ENCODE measurements at places on chromosomes 3 and 15.
A peak's percentile ranks its signal among the peaks of the same experiment; 100 is the strongest.

GRCh38 chr3:123310741-123311140 is 109.0 kb downstream of the SEC22A start:
- no peak for DNase-seq

DNA sequence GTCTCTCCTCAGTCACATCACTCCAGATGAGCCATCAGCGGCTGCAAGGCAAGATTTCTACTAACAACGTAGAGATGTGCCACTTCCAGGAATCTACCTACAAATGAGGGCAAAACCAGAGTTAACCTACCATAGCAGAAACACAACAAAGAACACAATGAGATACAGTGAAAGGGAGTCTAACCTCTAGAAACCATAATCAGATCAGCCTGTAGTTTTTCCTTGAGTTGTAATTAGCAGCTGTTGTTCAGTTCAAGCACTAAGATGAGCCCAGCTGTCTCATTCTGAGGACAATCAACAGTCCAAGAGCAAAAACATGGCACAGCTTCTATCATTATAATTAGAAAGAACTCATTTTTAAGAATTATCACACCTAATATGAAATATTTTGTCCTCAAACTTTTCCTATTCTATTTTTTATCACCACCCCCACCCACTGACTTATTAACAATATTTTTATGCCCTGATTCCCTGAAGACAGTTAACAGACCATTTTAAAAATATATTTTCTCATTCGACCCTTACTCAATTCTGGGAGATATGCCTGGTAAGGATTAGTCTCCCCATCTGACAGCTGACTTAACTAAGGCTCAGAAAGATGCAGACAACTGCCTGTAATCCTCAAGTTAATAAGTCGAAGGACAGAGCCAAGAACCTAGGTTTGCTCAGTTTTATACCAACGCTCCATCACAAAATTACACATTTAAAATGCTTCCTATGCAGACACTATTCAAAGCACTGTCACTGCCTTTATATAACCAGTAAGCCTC is 50.1 kb downstream of the MAGI1 start:
- DNase-seq, result no peak

GRCh38 chr15:22947101-22948000 is 32.8 kb downstream of the CYFIP1 start:
- no peak for DNase-seq

- peak; percentile 65 for DNase-seq
Measured at GRCh38 chr15:50764461-50765194, 878 bp downstream of the SPPL2A start.

DNA sequence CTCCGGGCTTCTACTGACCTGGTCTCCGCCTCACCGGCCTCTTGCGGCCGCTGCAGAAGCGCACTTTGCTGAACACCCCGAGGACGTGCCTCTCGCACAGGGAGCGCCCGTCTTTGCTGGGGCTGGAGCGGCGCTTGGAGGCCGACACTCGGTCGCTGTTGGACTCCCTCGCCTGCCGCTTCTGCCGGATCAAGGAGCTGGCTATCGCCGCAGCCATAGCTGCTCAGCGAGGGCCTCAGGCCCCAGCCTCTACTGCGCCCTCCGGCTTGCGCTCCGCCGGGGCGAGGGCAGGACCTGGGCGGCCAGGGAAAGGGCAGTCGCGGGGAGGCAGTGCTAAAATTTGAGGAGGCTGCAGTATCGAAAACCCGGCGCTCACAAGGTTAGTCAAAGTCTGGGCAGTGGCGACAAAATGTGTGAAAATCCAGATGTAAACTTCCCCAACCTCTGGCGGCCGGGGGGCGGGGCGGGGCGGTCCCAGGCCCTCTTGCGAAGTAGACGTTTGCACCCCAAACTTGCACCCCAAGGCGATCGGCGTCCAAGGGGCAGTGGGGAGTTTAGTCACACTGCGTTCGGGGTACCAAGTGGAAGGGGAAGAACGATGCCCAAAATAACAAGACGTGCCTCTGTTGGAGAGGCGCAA is 319.2 kb downstream of the FGF12 start:
- no peak for DNase-seq

DNA sequence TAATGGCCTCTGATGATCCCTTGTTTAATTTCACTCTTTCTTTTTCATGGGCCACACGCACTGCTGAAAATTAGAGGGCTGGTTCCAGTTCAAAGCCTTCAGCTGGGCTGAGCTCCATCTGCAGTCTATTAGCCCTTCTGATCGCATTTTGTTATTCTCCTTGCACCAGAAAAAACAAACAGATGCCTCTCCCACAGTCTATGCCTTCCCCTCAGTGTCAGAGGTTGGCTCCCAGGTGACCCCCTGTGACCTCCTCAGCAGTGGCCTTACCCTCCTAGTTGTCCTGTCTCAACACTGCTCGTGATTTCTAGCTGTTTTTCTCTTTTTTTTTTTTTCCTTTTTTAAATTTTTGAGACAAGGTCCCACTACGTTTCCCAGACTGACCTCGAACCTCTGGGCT is 77.1 kb upstream of the PRTG start:
- DNase-seq, result no peak

- DNase-seq, result no peak
Measured at GRCh38 chr3:61628636-61629035, 67.3 kb downstream of the PTPRG start.

- DNase-seq, result peak; percentile 33
Measured at GRCh38 chr3:188720636-188721035, 451.1 kb upstream of the TPRG1 start.

GRCh38 chr3:67692621-67693020 is 38.2 kb upstream of the SUCLG2 start:
- no peak for DNase-seq

DNA sequence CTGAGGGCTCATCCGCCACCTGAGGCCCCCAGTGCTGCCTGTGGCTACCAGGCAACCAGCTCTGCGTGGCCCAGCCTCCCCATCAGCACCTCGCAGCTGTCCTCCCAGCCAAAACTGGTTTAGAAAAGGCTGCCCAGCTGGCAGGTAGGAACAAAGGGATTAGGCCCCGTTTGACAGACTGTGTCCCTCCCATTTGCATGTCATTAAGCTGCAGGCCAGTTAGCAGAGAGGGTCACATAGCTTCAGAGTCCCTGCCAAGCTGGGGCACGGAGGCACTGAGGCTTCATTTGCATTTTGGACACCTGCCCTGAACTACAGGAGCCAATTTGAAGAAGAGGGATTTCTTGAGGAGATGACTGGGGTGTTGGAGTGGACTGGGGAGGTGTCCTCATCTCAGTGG is 177.9 kb downstream of the TLE3 start:
- DNase-seq, result no peak

- DNase-seq, result no peak
Measured at GRCh38 chr15:85886309-85886811, 91.6 kb upstream of the KLHL25 start.

- no peak for DNase-seq
Measured at GRCh38 chr3:53187430-53187829, 26.4 kb downstream of the PRKCD start.

GRCh38 chr3:161291191-161291901 is 70.2 kb downstream of the NMD3 start:
- DNase-seq, result no peak

DNA sequence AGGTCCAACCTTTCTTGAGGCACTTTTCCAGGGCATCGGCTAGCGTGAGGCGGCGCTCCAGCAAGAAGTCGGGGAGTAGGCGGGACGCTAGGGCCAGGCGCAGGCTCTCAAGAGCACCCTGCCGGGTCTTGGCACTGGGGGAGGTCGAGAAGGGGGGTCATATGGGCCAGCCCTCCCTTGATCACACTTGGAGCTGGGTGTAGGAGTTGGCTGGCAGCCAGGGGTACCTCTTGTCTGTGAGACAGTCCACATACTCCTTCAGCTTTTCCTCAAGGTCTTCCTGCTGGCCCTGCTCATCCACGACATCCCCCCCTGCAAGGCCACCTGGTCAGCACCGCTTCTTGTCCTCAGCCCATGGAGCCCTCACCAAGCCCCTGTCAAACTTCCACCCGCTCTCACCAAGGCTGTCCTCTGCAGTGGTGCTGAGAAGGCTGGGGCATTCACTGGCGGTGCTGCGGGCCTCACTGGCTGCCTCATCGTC is 2.0 kb downstream of the IFRD2 start:
- DNase-seq, result no peak

GRCh38 chr15:45384700-45385099 is 6.4 kb upstream of the GATM start:
- no peak for DNase-seq

GRCh38 chr3:152038490-152038889 is 165.0 kb downstream of the SUCNR1 start:
- DNase-seq, result no peak

DNA sequence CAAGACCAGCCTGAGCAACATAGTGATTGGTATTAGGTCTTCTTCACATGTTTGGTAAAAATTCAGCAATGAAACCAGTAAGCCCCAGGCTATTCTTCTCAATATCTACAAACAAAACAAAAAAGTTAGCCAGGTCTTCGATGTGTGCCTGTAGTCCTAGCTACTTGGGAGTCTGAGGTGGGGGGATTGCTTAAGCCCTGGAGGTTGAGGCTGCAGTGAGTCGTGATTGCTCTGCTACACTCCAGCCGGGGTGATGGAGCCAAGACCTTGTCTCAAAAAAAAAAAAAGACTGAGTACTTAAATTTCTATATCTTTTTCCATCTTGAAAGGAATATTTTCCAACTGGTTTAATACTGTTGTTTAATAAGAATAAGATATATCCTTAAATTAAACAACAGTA is 106.8 kb downstream of the MBNL1 start:
- DNase-seq, result no peak

- peak; percentile 30 for DNase-seq
Measured at GRCh38 chr3:187098923-187099512, 40.3 kb downstream of the RPL39L start.
